Left lobe of liver (tissue), 2 donors: ENCODE measurements at places on chromosomes 4 and X. TPM values are rescaled to one million over a fixed set of nuclear protein-coding genes. Genes with fewer than 3 reads are reported as not detected.

Gene TACR3
- not detected for total RNA-seq

Gene MMRN1
- 5.0 TPM for total RNA-seq

Gene CLCN4
- total RNA-seq, result 9.6 TPM

Gene SLC38A5
- 0.30 TPM for total RNA-seq

Gene FOXP3
- total RNA-seq, result 0.65 TPM

Gene DGAT2L6
- total RNA-seq, result not detected

Gene ZNF711
- total RNA-seq, result 0.25 TPM

Gene GPM6B
- 0.48 TPM for total RNA-seq

Gene RBM3
- 20.6 TPM for total RNA-seq

Gene HMGN5
- total RNA-seq, result 2.5 TPM

Gene RHOXF1
- not detected for total RNA-seq

Gene C1QTNF7
- 0.45 TPM for total RNA-seq

Gene SNX25
- 11.4 TPM for total RNA-seq

Gene USP17L19
- total RNA-seq, result not detected

Gene ADH1C
- total RNA-seq, result 522 TPM

Gene AGTR2
- not detected for total RNA-seq

Gene TMEM156
- 0.55 TPM for total RNA-seq

Gene TLR10
- 0.08 TPM for total RNA-seq

Gene MID1
- 2.4 TPM for total RNA-seq

Gene FLNA
- total RNA-seq, result 76.6 TPM

Gene WAS
- total RNA-seq, result 3.2 TPM

Gene IGSF1
- total RNA-seq, result 0.40 TPM

Gene UBA6
- total RNA-seq, result 19.6 TPM

Gene APELA
- not detected for total RNA-seq

Gene ADAMTS3
- total RNA-seq, result 0.35 TPM

Gene P2RY4
- total RNA-seq, result 0.18 TPM

Gene MAGEE2
- total RNA-seq, result not detected
